ENCODE measurements at places on chromosomes 5 and 9.

GRCh38 chr5:149135536-149136201 lies 5.6 kb upstream of the ABLIM3 start:
- DNase-seq = no peak

DNA sequence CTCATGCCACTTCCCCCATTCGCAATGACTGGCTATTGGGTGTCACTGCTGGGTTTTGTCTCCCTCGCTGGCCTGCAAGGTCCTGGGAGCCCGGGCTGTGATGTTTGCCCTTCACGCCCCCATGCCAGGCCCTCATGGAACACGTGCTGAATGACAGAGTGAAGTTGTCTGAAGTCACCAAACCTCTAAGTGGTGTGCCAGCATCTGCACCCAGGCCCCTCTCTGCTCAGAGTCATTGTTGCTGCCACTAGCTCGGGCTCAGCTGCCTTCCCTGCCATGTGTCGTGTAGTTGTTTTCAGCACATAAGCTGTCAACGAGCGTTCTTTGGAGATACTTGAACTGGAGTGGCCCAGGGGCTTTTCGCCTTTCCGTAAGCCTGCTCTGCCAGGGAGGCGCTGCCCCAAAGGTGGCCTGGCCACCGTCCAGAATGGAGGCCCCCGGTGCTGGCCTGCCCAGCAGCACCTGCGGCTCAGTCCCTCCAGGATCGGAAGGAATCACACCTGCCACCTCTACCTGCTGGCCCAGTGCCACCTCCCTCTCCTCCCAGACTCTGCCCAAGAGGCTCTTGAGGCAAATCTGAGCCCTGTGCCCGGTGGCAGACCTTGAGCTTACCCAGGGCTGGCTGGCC lies 250.1 kb downstream of the PBX3 start:
- no peak for DNase-seq

DNA sequence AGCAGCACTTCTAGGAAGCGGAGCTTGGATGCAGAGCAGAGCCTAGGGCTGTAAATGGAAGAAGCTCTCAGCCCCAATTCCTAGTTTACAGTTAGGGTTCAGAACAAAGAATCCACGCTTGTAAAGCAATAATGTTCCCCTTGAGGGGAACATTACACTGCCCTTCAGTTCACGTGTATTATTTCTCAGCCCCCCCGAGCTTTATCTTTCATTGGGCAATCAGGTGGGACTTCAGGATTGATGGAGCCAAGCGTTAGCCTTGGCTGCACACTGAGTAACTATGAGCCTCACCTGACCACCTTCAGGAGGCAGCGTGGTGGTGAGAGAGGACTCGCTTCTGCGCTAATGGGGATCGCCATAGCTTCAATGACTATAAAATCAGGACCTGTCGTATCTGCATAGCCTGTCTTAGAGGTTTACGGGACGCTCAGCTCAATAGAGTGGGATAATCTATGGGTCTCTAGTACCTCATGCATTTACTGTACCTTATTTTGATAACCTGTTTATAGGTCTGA lies 157.0 kb upstream of the RASEF start:
- no peak for DNase-seq

GRCh38 chr9:13279284-13280141 lies at the start of gene MPDZ:
MPDZ (minus strand) TSS chr9:13279692; CDS start chr9:13250315, 29,377 bp downstream.
- peak; percentile 81 for DNase-seq

DNA sequence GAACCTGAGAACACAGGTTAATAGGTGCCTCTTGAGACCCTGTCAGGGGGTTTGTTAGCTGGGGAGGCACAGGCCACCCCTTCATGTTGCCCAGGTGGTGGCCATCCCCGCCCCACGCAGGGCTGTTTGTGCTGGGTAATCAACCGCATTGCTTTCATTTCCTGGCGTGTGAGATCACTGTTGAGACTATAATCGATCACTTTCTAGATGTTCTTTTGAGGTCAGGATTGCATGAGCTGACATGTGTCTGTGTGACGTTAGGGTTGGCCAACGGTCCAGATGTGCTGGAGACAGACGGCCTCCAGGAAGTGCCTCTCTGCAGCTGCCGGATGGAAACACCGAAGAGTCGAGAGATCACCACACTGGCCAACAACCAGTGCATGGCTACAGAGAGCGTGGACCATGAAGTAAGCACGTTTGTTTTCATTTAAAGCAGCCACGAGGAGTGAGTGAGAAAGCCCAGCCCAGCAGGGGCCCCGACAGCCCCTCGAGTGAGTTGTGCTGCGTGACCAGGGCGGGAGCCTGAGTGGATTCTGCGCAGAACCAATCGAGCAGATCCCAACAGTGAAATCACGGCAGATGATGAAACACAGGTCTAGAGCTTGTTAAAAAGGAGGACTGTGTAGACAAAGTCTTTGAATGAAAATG lies 115.0 kb upstream of the CACNA1B start:
- DNase-seq = no peak

DNA sequence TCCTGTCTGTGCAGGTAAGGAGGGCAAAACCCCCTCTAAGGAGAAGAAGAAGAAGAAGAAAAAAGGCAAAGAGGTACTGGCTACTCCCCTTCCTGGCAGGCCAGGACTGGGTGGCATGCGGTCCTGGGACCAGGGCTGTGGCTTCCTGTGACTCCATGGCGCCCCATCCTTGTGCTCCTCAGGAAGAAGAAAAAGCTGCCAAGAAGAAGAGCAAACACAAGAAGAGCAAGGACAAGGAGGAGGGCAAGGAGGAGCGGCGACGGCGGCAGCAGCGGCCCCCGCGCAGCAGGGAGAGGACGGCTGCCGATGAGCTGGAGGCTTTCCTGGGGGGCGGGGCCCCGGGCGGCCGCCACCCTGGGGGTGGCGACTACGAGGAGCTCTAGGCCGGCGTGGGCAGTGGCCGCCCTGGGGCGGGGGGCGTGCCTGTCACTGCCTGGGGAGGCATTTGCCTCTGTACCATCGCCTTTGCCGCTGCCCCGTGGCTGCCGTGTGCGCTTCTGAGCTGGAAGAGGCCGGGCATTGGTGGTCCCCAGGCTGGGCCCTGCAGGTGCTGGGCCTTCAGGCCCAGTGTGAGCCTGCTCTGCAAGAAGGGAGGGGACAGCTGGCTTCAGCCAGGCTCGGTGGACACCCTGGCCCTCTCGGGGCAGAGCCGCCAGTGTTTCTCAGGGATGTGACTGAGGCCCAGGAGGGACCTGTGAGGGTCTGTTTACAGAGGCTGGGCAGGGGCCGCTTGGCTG lies 2.0 kb upstream of the AJM1 start:
- no peak for DNase-seq

DNA sequence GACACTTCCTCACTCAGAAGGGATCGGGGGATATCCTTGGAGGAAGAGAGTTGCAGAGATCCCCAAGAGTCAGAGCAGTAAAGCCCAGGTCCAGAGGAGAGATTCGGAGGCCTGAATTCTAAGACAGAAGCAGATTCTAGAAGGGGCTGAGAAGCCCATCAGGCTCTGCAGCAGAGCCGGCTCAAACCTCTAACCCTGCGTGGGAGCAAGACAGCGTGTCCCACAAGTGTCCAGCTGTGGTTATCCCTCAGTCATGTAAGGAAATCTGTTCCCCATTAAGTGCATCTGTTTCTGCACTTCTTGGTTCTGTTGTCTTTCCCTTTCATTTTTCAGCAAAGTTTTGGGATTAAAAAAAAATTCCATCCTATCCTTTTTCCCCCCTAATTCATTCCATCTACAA lies 4.8 kb upstream of the DIAPH1 start:
- DNase-seq = no peak

- no peak for DNase-seq
Observed at GRCh38 chr9:137825324-137825989, 52.1 kb upstream of the CACNA1B start.

DNA sequence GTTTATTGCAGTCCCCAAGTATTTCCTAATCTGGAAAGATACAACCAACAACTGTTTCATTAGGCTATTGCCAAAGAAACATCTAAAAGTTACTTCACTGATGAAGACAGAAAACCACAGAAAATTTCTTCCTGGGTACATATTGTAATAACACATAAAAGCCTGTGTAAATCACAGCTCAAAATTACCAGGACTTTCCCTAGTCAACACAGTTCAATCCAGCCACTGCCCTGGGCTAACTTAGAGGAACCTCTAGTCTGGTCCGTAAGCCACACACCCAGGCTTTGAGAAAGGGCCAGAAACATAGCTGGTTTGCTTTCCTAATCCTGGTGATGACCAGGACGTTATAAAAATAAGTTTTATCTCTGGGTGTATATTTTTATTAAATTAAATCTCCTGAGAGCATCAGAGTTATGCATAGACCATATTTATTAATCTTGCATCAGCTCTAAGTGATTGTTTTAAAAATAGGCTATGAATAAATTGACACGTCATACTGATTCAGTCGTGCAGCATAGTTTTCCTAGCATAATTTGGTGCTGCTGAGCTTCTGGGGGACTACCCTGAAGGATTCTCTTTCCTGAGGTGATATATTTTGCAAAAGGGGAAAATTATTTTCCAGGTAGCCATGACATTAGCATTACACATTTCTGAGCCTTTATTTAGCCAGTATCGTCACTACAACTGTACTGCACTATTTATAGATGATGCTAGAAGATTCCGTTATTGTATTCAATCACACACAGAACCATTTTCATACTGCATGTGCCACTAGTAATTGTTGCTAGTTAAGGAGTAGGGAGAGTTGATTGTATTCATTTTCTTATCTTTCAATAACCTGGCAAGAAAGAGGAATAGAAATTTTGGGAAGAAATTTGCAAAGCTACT lies 12.6 kb upstream of the MUSK start:
- no peak for DNase-seq

- DNase-seq = no peak
Observed at GRCh38 chr5:174411479-174411819, 312.9 kb upstream of the MSX2 start.

GRCh38 chr5:125719681-125720347 lies 703.4 kb upstream of the GRAMD2B start:
- no peak for DNase-seq

GRCh38 chr5:158524070-158524469 lies 575.6 kb downstream of the EBF1 start:
- no peak for DNase-seq

DNA sequence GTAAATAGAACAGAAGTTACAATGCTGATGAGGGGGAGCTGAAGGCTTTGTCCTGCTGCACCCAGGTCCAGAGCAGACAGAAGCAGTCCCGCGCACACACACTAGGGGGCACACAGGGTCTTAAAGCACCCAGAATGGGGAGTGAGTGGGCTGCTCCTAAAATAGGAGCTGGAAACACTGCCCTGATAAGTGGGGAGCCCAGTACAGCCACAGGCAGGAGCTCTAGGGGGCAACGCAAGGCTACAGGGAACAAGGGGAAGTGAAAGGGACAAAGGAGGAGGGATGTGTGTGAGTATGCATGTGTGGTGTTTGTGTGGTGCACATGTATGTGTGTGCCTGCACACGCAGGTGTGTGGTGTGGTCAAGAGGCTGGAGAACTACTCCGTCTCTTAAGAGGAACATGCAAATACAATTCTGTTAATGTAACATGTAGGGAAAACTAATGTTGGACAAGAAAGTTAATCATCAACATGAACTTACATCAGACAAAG lies 191.5 kb downstream of the ROR2 start:
- DNase-seq = peak; percentile 80

DNA sequence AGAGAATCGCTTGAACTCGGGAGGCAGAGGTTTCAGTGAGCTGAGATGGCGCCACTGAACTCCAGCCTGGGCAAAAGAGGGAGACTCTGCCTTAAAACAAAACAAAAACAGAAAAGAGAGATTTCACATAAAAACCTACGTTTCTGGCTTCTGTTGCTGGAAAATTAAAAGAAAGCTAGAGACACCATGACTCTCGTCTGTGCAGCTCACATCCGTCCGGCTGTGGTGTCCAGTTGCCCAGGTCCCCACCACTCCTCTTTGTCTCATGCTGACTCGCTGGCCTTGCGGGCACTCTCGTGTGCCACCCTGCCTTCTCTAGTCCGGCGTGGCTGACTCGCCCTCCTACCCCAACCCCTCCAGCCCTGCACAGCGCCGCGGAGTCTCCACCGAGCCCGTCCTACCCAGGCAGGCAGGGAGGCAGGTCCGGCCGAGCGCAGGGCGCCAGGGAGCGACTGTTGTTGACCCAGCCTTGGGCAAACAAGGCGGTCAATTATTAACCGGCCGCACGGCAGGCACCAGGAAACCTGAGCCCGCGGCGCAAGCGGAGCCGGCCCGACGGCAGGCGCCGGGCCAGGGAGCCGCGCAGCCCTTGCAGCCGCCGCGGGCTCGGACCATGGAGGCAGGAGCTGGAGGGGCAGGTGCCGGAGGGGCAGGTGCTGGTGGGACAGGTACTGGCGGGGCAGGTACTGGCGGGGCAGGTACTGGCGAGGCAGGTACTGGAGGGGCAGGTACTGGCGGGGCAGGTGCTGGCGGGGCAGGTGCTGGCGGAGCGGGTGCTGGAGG lies at the start of gene PRRT1B:
Gene PRRT1B (plus strand): TSS at position 521 of the 783 bp plus-strand sequence. CDS start 93 bp downstream, at position 614.
- DNase-seq = no peak

GRCh38 chr9:124330011-124330697 lies 72.4 kb downstream of the NEK6 start:
- peak; percentile 48 for DNase-seq

- DNase-seq = no peak
Observed at GRCh38 chr9:136915632-136916329, 28.8 kb downstream of the FBXW5 start.

DNA sequence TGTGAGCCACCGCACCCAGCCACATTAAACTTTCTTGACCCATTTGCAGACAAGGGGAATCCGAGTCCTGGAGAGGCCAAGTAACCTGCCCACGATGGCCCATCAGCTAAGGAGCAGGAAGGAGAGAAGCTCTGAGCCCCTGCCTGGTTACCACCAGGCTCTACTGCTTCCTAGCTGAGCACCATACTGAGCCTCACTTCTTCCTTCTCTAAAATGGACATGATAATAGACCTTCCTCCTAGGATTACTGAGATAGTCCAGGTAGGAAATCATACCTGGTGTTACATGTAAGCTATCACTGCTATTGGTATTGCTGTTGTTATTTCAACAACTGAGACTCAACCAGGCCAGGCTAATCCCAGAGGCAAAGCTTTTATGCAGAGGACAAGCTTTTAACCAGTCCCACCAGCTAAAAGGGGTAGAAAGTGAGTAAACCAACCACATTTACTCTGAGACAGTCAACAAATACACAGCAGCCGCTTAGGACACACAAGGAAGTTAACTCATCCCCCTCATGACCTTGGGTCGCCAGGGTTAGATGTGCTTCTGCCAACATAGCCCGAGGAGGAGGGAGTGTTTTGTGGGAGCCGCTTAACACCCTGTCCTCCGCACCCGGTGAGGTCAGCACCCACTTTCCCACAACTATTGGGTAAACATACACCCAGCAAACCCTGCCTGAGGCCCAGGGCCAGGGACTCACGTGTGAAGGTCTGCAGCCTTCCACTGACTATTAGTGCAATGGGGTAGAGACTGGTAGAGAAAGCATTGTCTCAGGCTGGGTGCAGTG lies 20.6 kb upstream of the PTGES start:
- DNase-seq = no peak

- no peak for DNase-seq
Observed at GRCh38 chr5:89908876-89909275, 500.7 kb downstream of the CETN3 start.
